G401 (cell line): ENCODE measurements at places on chromosomes 16 and 17. TPM values are rescaled to one million over a fixed set of nuclear protein-coding genes. Genes with fewer than 3 reads are reported as not detected.

FN3K gene
- total RNA-seq = 0.03 and 0.43 TPM in 2 replicates

NLRC5 gene
- total RNA-seq = 0.07 TPM in 1 of 2 replicates, not detected in the other

CCL22 gene
- total RNA-seq = not detected in 2 replicates

NACA2 gene
- total RNA-seq = 0.25 and 0.47 TPM in 2 replicates

OTOA gene
- 0.10 and 0.74 TPM in 2 replicates for total RNA-seq

MYH10 gene
- total RNA-seq = 57.8 and 147 TPM in 2 replicates

KRT26 gene
- not detected in 2 replicates for total RNA-seq

LGALS9 gene
- total RNA-seq = not detected in 2 replicates

SOST gene
- total RNA-seq = 59.3 and 74.0 TPM in 2 replicates

ZNF629 gene
- total RNA-seq = 18.4 and 27.6 TPM in 2 replicates

CCDC144A gene
- total RNA-seq = not detected in 2 replicates

MYADML2 gene
- not detected in 2 replicates for total RNA-seq

HIC1 gene
- total RNA-seq = 20.2 and 37.8 TPM in 2 replicates

ABCC11 gene
- 0.03 and 0.12 TPM in 2 replicates for total RNA-seq

DNA sequence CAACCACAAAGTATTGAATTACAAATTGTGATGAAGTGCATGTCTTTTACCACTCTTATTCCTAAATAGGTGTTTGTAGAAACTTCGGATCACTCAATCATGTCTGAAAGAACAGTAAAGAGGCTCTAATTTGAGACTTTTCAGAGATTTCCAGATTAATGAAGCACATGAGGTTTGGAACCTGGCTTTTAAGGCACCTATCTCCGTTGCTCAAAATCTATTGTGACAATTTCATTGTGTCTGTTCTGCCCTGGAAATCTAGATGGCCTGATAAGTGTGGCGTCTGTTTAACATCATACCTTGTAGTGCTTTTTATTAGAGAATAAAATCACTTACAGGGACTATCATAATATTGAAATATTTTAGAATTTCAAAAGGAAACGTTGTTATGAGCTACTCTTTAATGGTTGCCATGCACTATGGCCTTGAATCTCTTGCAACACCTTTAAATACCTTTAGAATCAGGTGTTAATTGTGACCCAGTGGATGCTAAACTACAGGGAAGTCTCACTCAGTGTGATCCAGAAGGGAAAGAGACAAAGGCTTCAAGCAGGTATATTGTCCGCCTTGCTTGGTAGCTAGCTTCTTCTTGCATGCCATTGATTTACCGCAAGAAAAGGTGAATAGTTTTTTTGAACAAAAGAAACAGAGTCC is 210.3 kb downstream of the CNTNAP4 start:
- no peak for DNase-seq

DNA sequence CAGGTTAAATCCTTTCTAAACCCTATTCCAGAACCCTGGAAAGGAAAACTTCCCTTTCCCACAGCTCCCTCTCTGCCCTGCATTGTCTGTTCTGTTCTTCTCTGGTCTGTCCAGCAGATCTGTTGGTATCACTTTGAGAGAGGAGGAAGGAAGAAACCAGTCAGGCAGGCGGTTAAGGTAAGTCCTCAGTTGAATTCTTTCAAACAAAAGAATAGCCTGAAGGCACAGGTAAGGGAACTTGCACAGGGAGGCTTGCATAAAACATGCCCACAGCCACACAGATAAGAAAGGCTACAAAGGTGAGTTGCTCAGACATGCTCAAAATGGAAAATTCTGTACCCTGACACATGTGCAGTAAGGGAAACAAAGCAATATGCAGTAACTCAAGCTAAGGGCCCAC is 595.7 kb upstream of the CDH5 start:
- DNase-seq = no peak

GRCh38 chr17:77916264-77916663 is 42.2 kb upstream of the TNRC6C start:
- no peak for DNase-seq

DNA sequence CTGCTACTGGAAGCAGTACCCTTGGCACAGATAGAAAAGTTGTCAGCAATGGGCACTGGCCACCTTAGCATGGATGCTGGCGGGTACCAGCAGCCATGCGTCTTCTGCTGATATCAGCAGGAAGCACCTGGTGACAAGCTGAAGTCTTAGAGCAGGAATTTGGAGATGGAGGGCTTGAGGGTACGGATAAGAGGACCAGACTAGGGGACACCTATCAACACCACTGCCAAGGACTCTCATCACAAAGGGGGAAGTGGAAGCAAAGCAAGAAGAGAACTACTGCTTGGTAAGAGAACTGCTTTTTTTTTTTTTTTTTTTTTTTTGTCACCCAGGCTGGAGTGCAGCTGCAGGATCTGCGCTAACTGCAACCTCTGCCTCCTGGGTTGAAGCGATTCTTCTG is 35.4 kb upstream of the LYRM9 start:
- no peak for DNase-seq

GRCh38 chr17:40320756-40321523 is 12.0 kb downstream of the RARA start:
- DNase-seq = no peak

- DNase-seq = peak; percentile 84
These were observed 22.7 kb downstream of the TMEM235 start for GRCh38 chr17:78253946-78254672.

- no peak for DNase-seq
These were observed 496.2 kb upstream of the ZFHX3 start for GRCh38 chr16:73543970-73544599.

- DNase-seq = no peak
These were observed 6.1 kb downstream of the HIRIP3 start for GRCh38 chr16:29989111-29989858.

GRCh38 chr17:49515196-49515770 is 20.2 kb downstream of the NGFR start:
- peak; percentile 98 for DNase-seq

DNA sequence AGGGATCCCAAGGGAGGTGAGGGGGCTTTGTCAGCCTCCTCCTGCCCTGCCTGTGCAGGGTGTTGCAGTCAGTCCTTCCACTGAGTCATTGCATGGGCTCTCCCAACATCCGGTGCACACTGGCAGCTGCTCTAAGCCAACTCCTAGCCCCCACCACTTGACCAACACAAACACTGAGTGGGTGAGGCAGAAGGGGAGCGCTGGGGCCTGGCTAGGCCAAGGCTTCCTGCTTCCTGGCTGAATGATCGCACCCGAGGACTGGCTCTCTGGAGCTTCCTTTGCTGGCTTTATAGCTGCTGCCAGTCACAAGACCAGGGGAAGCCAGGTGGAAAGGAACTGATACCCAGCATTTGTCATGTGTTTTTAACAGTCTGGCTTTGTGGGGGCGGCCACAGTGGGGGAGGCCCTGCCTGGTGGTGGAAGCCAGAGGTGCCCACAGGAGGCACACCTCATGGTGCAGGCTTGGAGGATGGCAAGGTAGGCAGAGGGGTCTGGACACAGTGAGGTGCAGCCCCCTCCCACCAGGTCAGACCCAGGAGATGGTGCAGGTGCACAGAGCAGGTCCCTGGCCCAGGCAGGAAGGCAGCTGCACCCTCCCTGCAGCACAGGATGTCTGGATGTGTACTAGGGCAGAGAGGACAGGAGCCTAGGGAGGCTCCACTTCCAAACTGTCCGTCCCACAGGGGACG is 6.8 kb downstream of the MPG start:
- peak; percentile 74 for DNase-seq

DNA sequence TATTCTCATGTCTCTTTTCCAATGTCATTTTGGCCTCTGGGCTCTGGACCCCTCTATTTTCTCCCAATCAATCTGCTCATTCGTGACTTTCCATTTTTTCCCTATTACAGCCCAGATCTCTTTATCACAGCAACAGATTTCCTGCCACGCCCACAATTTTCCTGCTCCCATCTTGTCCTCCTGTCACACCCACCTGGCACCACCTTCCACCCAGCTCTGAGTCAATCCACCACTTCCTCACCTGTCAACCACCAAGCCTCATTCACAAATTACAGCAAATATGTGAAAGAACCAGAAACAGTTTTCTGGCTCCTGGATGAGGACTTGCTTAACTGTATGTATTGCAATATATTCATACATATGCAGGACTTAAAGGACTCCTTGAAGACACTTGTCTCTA is 311.3 kb downstream of the GRIN2A start:
- DNase-seq = no peak

DNA sequence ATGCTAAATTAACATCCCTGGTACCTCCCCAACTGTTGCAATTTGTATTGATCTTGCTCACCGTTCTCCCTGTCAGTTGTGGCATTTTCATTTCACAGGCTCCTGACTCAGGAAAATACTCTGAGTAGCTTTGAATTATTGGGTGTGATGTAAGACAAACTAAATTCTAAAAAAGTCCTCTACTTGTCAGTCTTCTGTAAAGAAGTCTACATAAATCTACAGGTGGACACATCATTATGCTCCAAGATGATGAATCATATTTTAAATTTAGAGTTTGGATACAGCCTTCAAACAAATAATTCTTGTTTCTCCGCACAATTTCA is 47.2 kb downstream of the MARCHF10 start:
- no peak for DNase-seq

DNA sequence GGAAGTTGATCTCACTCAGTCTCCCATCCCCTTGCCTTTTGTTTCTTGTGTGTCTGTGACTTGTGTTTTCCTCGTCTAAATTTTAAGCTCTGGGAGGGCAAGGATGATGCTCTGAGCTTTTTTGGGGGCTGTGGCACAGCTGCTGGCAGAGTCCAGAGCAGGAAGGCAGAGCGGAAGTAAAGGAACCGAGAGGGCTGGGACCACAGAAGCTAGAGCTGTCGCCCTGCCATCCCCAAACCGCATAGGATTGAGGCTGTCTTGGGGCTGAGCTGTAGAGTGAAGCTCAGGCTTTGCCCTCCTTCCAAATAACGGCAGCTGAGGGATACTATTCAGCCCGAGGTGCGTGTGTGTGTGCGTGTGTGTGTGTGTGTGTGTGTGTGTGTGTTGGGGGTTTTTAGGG is 3.8 kb upstream of the DNAH2 start:
- DNase-seq = no peak

DNA sequence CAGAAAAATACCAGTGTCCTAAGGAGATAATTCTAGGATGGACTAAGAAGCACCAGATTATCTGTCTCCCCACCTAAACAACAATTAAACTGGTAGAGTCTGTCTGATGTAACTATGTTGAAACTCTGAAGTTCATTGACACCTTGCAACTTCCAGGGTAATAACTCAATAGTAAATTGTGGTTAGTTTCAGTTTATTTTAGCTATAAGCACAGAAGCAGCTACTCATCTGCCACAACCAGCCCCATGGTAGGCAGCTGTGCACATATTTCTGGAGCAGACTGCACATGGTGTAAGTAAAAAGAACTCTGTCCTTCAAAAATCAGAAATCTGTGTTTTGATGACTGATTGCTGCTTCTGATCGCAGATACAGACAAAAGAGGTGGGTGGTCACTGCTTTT is 852.1 kb downstream of the CDH11 start:
- no peak for DNase-seq

- DNase-seq = no peak
These were observed 460.6 kb downstream of the KCNJ2 start for GRCh38 chr17:70629902-70630301.

GRCh38 chr17:12680993-12681392 is 15.3 kb downstream of the MYOCD start:
- no peak for DNase-seq

DNA sequence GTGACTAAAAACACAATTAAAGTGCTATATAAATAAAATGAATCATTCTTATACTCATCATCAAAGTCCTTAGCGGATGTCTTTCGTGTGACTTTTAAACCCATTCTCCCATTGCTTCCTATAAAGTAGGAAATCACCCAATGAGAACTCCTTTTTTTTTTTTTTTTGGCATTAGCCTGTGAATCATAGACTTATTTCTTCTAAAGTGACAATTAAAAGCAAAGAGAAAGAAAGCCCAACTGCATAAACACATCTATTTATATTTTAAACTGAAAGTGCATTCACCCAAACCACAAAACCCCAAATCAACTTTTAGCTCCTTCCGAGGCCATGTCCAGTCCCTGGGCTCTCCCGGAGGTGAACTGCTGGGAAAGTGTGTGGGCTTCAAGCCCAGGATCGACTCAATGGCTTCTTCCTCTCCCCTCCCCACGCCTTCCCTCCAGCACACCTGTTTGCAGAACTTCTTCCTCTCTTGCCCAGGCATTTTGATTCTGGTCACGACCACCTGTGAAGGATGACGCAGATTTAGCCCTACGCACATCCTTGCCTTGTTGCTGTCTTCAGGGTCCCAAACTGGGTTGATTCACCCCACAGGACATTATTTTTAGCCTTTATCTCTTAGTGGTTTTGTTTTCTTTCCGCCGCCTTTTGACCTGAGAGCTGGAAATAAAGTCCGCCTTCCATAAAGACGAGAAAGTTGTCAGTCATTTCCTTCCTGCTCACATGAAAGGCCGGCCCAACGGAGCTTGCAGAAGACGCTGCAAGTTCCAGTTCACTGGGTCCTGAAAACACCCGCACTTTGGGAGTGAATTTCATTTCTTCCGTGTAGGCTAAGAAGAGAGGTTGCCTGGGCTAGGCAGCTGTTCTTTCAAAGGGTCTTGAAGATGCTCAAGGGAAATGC is 166.8 kb downstream of the MAP2K6 start:
- no peak for DNase-seq

DNA sequence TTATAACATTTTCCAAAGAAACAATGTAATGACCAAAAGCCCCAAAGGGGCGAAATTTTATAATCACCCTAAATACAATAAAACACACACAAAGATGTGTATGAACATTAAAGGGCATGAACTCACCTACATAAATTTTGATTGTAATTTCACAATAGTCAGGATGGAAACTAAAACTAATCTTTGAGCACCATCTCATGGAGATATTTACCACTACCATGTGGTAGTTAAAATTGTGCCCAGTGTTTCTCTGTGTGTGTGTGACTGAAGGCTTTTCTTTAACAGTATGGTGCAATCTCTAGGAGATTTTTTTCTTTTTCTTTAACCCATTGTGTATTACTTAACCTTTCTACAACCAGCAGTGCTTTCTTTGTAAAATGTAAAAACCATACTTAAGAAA is 19.7 kb upstream of the MEIOC start:
- DNase-seq = peak; percentile 36

DNA sequence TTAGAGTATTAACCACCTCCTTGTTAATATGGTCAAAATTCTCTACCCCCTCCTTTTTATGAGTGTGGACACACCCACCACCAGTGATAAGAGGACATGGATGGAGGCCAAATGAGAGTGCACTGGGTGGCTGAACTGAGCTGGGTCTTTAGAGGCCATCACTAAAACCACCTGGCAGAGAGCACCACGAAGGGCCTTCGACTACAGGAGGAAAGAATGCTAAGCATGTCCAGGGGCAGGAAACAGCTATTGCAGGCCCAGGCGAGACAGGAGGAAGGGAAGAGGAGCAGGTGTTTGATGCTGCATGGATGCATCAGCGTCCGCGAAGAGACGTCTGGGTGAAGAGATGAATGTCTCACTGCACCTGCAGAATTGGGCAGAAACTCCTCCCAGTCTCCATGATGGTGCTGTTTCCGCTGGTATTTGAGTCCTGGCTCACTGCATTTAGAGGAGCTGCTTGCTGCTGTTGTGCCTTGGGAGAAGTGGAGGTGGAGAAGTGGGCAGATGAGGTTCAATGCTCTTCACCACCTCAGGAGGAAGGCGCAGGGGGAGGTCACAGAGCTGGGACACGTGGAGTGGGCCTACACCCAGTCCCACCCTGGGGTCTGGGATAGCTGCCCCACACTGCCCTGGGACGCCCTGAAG is 33.2 kb downstream of the SPHK1 start:
- no peak for DNase-seq
